Epithelial cell of proximal tubule (primary cell): ENCODE measurements at places on chromosomes 7 and 10. TPM values are rescaled to one million over a fixed set of nuclear protein-coding genes. Genes with fewer than 3 reads are reported as not detected.

DNA sequence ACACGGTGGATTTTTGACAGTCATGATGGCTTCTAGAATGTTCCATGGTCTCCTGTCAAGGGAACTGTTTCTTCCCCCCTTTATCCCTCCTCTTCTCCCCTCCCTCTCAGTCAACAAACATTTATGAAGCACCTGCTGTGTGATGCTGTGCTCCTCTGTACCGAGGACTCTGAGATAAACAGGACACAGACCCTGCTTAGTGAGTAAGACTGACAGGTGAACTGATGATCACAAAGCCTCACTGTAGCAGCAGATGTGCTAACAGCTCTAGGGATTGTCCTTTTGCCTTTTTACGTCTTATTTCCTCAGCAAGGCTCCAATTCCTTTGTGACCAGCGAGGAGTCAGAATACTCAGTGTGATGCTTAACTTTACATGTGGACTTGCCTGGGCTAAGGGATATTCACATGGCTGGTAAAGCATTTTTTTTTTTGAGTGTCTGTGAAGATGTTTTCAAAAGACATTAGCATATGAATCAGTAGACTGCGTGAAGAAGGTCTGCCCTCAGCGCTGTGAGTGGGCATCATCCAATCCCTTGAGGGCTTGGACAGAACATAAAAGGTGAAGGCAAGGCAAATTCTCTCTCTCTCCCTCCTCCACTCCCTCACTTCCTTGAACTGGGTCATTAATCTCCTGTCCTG, 170.1 kb downstream of the ADRA2A start:
- DNase-seq: no peak

DNA sequence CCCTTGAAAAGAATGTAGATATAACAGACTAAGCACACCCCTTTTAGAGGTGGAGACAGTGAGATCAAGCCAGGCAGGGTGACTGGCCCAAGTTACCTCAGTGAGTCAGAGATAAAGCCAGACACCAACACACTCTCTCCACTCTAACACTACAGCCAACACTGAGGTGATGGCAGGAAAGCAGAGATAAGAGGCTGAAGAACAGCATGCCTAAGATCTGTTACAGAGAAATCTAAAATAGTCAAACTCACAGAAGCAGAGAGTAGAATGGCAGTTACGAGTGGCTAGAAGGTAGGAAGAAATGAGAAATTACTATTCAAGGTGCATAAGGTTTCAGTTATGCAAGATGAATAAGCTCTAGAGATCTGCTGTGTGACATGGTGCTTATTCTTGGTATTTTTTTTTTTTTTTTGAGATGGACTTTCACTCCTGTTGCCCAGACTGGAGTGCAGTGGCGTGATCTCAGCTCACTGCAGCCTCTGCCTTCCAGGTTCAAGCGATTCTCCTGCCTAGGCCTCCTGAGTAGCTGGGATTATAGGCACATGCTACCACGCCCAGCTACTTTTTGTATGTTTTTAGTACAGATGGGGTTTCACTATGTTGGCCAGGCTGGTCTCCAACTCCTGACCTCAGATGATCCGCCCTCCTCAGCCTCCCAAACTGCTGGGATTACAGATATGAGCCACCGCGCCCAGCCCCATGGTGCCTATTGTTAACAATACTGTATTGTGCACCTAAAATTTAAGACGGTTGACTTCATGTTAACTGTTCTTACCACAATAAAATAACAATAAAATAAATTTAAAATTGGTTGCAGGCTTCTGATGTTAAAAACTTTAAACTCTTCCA, 28.7 kb downstream of the ICA1 start:
- no peak for DNase-seq

Gene PDE6C
- not detected in 2 replicates for total RNA-seq

Gene CRPPA
- total RNA-seq: 0.52 and 1.8 TPM in 2 replicates

DNA sequence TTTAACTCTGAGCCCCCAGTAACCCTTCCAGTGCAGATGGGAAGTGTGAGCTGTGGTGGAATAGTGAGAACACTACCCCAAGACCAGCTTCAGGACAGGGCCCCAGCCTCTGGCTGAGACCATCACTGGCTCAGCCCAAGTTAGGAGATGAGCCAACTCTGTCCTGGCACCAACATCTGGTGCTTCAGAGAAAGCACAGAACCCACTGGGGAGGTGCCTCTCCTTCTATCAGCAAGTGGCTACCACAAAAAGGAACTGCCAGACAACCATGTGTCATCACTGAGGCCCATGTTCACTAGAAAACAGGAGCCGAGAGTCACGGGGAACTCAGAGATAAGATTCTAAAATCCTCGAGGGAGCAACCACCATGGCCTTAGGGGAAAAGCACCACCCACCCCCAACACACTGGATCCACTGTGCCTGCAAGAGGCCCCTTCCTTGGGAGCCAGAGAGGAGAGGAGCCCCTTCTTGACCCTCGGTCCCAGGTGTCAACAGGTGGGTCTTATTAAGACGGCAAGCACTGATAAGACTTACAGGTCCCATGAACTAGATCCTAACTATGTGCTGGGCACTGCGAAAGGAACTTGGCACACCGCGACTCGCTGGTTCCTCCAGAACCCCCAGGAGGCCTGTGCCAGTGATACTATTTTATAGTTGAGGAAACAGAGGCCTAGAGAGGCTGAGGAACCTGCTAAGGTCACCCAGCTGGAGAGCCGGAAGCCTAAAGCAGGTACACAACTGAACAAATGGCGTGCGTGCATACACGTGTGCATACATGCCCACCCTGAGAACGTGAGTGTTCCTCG, 102.7 kb downstream of the FAM53B start:
- no peak for DNase-seq

DNA sequence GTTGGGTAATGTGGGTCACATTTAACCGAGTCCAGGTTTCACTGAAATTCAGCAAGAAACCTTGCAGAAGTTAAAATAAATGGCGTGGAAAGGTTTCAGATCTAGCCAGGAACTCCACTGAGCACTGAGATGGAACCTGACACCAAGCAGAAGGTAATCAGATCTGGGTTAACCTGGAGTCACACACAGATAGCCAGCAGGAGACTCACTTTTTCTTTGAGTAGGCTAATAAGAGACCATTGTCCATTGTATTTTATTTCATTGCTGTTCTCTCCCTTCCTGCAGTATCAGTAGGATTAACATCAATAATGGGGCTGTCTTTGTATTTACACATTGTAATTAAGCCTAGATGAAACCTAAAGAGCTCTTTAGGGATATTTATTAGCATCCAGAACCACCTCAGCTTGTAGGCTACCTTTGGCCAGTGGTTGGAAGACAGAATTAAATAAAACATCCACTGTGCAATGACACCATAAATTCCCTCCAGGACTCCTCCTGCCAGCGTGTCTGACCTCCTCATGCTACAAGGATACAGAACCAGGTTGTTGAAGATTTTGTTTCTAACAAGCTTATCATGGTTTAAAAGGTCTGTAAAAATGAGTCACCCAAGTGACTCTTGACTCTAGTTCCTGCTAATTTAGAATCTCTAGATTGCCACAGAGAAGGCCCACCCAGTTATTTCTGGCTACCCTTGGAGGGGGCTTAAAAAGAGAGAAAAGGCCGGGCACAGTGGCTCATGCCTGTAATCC, 151.1 kb downstream of the SORCS1 start:
- DNase-seq: no peak

- peak; percentile 36 for DNase-seq
Measured at GRCh38 chr7:137915266-137915665, 68.5 kb upstream of the DGKI start.

DNA sequence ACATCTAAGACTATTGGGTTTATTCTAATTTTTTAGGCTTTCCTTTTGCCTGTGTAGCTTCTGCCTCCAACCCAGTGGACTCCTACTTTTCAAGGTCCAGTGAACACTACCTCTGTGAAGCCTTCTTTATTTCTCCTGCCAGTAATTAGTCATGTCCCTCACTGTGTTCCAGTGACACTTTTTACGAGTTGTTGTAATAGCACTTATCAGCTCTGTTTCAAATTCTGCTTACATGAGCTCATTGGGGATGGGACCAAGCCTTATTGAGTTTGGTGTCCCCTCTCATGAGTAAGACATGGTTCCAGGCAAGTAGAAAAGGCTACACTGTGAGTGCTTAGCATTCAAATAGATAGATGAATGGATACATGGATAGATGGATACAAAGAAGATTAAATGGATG, 184.6 kb downstream of the HIBADH start:
- DNase-seq: no peak

GRCh38 chr10:61845196-61845949, 56.1 kb upstream of the ARID5B start:
- peak; percentile 20 for DNase-seq

GRCh38 chr10:44647473-44647872, 262.6 kb upstream of the CXCL12 start:
- DNase-seq: no peak

Gene NCOA4
- 90.2 and 107 TPM in 2 replicates for total RNA-seq

DNA sequence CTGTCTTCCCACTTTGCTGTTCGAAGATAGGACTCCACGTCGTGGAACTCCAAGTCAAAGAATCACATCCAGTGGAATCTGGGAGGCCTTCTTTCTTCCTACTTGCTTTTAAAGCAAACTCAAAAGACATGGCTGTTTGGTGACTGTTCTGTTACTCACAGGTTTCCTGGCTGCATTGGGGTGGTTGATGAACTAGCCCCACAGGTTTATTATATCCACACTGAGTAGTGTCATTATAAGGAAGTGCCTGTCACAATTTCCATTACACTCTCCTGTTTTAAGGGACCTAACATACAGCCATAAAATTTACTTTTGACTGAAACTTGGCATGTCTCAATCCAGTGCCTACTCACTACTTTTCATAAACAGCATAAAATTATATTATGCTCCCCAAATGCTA, 287.3 kb upstream of the SP4 start:
- no peak for DNase-seq

DNA sequence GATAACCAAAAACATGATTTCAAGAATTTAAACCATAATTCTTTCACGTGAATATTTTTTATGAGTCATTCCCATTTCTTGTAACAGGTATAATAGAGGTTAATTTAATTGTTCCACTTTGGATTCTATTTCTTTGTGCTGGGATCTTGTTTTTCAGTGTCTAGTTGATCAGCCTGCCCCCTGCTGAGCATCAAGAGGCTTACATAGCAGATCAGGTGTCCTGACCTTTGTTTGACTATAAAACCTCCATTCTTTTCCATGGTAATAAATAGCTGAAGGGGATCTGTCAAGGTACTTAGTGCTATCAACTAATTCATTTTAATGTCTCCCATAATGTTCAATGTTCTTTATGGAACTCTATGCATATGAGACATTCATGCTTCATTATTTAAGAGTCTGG, 4.9 kb downstream of the COL17A1 start:
- no peak for DNase-seq

DNA sequence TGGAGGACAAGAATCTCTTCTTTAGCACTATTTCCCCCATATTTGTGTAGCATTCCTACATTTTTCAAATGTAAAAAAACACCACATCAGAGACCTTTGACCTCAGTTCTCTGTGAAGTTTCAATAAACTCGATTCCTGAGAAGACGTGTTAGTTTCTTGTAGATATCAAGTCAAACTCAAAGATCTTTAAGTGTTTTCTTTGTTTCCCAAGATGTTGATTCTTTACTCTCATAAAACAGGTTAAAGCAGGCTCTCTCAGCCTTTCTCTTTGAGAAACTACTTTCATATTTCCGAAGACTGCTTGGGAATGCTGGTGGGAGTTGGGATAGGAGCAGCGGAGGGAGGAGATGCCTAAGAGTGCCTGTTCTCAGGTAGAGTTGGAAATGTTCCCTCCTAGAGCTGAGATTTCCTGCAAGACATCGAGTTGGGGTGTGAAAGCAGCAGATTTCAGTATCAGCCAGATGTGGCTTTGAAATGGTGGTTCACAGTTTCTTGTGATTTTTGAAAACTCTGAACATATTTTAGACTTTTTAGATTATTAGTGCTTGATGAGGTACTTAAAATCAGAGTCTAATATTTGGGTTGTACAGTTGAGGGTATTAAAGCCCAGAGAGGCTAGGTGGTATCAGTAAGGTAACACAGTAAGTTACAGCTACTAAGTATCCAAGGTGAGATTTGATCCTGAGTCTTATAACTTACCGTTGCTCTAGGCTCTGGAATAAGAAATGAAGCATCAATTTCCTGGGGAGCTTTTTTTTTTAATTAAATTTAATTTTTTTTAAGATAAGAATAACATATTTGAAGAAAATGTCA, 13.9 kb downstream of the ADK start:
- no peak for DNase-seq

Gene ACHE
- 0.51 and 3.3 TPM in 2 replicates for total RNA-seq

Gene C10orf120
- not detected in 2 replicates for total RNA-seq

DNA sequence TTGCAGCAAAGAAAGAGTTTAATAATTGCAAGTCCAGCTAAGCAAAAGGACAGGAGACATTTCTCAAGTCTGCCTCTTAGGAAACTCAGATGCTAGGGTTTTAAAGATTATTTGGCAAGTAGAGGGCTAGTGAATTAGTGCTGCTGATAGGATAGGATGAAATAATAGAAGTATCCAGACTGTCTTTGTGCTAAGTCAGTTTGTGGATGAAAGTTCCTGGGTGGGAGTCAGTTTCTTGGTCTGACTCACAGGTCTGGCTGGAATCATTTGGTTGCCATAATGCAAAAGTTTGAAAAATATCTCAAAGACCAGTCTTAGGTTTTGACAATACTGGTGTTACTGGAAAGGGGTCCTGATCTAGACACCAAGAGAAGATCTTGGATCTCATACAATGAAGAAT, 42.6 kb upstream of the INHBA start:
- DNase-seq: no peak

Gene CCL26
- not detected in 2 replicates for total RNA-seq

Gene RAMP3
- total RNA-seq: not detected in 2 replicates

DNA sequence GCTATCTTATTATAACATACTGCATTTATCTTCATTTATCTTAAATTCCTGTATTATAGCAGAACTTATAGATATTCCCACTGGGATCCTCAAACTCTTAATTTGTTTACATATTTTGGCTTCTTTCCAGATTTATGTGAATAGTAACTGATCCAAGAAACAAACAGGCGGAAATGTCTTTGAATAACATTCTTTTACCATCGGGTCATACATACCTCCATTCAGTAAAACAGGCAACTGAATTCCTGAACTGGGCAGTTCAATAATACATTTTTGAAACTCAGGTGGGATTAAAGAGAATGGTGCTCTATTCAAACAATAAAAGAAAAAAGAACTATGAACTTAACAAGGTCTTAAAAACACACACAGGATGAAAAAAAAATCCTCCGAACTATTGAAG, 337.4 kb downstream of the CRPPA start:
- no peak for DNase-seq

GRCh38 chr10:61903221-61903927, 1.9 kb downstream of the ARID5B start:
- no peak for DNase-seq

DNA sequence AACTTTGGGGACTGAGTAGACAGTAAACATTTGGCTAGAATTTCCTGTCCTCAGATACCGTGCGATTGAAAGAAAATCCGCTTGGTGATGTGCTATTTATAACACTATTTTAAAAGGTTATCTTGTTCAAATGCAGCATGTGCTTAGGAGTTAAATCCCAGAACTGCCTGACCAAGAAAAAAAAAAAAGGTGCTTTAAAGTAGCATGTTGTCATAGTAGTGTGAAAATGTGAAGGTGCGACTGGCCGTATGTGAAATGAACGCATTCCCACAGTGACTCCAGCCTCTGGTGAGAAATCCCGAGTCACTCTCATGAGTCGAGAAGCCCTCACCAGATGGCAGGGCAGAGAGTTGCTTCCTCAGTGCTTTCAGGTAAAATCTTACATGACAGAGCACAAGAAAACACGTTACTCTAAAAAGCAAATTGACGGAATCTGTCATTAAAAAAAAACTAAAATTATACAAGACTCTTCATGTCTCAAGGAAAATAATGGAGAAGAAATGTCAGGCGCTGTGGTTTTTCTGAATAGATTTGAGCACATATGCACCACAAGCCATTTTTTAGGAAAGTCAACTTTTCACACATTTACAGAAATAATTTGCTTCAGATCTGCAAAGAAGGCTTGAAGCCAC, 18.4 kb upstream of the KLF6 start:
- no peak for DNase-seq
